ENCODE measurements at places on chromosomes 7 and 10. TPM values are rescaled to one million over a fixed set of nuclear protein-coding genes. Genes with fewer than 3 reads are reported as not detected.
A peak's percentile ranks its signal among the peaks of the same experiment; 100 is the strongest.

GRCh38 chr7:38318803-38319416, 45.5 kb upstream of the TARP start:
- DNase-seq: peak; percentile 63

GRCh38 chr10:22429981-22430421, 84.7 kb downstream of the SPAG6 start:
- DNase-seq: no peak

DNA sequence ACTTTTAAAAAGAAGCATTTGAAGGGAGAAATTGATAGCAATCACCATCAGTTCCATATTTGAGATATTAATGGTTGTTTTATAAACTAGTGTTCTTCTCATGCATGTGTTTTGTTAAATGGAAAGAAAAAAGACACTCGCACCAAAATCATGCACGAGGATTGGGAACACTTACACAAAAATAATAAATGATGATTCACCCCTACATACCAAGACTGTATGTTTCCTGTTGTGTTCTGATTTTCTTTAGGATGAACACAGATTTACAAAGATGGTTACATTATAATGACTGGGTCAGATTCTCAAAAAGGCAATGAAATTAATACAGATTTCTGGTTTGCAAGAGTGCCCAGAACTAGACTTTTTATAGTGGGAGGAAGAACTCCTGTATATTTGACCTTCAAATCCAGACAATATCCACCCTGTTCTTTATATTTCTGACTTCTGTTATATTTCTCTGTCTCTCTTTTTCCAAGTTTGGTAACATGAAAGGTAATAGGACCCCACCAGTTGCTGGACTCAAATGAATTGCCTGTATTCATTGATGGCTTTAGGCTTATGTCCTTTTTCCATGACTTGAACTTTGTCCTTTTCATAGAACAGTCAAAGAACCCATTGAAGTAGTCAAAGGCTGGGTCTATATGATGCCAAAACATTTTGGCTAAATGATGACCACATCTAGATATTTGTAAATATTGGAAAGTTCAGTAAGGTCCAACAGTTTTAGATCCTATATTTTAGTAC, 54.4 kb downstream of the SEMA3A start:
- DNase-seq: no peak

Gene CCDC136
- polyA plus RNA-seq: 11.3 TPM

Gene OR2A5
- under 0.01 TPM for polyA plus RNA-seq
